ENCODE measurements at places on chromosomes 2 and 18.

DNA sequence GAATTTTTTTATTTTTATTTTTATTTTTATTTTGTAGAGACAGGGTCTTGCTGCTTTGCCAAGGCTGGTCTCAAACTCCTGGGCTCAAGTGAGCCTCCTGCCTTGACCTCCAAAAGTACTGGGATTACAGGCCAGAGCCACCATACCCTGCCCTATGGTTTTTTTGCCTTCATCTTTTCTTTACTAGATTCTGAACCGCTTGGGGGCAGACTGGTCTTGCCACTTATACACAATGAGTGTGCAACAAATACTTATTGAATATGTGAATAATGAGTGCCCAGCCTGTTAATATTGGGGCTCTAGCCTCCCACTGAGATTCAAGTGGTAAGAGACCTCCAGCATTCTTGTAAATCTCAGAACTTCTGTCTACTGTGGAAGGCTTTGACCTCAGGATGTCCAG is 3.9 kb downstream of the NCK2 start:
- DNase-seq: no peak

DNA sequence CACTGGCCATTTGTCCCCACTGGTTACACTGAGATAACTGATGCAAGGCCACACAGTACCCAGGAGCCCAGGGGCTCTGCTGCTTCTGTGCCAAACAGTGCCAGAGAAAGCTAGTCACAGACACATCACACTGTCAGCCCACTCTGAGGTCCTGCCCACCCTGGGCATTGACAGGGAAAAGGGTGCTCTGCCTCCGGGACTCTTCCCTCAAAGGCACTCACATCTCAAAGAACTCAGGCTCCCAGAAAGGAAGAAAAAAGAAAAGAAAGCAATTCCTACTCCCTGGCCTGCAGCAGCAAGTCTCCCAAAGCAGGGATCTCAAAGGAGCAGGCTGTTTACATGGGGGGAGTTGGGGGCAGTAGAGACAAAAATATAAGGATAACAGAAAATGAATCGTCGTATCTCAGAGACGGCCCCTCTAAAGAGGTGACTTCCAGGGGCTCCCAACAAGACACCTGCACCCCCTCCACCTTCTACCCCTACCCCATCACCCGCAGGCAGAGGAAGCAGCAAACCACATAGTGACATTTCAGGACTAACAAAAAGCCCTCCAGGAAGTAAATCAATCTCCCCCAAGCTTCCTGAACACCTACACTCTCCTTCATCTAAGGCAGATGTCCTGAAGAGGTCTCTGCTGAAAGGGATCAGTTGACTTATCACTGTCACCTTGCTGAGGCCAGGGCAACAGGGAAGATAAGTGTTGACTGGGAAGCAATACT is 247.6 kb downstream of the TNS1 start:
- no peak for DNase-seq

DNA sequence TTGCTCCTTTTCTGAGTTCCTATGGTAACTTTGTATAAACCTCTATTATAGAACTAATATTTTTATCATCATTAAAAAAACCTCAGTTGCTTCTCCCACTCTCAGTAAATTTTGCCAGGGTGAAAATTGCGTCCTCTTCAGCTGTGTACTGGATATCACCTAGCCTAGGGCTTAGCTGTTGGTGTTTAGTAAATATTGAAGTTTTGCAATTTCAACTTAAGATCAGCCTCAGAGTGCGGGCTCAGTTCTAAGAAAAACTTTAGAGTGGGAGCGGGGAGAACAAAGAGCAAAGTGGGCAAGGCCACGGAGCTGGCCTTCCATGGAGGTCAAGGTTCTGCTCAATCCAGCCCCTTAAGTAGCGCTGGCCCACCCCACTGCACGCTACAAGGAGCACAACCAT is 488.3 kb upstream of the SPRED2 start:
- no peak for DNase-seq

GRCh38 chr18:76754351-76754750 is 68.0 kb upstream of the ZNF236 start:
- DNase-seq: no peak

GRCh38 chr2:187644486-187644885 is 90.3 kb upstream of the TFPI start:
- DNase-seq: no peak

- no peak for DNase-seq
Measured at GRCh38 chr18:55430026-55430425, 158.0 kb downstream of the TCF4 start.

DNA sequence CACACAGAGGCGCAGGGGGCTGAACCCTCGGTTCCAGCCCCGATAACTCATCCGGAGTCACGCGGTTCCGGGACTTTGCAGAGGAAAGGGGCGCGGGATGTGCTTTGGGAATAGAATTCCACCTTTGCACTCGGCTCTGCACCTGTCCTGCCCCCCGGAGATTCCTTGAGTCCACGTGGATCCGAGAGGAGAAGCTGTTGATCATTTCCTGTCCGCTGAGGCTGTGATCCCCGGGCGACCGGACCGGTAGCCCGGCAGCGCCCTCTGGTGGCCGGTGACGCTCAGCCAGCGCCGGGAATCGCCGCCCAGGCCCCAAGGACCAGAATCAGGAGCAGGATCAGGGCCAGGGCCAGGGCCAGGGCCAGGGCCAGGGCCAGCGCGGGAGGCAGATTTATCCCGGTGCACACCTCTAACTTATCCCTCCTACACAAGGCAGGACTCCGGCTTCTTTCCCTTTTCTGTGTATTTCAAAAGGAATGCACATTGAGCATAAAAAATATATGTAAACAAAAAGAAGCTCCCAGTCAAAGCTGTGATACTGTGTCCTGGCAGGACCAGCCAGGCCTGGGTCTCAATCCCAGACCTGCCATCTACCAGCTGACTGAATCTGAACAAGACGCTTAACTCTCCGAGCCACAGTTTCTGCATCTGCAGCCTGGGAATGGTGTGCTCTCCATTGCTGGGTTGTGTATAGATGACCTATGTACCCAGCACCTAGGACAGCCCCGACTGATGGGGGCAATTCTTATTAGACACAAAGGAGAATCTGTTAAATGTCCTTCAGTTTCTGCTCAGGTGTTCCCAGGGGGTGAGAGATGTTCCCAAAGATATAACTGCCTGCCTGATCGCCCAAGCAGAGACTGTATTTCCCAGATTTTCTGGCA is 8.5 kb upstream of the SPATA3 start:
- peak; percentile 79 for DNase-seq

GRCh38 chr2:131055169-131056065 is 37.8 kb downstream of the FAM168B start:
- no peak for DNase-seq

GRCh38 chr18:52312346-52312745 is 27.7 kb upstream of the DCC start:
- DNase-seq: no peak

DNA sequence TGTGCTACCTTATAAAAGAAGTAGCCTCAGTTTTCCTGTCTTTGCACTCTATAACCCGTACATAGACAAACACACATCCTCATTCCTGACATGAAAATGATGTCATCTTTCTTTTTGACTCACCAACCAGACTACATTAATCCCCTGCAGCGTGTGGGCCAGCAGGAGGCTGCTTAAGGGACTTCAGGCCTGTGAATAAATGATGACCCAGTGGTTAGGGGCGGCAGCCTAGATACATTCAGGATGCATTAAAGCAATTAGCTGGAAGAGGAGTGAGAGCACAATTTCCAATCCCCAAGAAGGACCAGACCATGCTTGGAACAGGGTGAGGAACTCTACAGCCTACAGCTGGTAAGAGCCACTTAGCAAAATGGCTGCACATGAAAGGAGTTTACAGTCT is 57.3 kb upstream of the KLF7 start:
- no peak for DNase-seq

DNA sequence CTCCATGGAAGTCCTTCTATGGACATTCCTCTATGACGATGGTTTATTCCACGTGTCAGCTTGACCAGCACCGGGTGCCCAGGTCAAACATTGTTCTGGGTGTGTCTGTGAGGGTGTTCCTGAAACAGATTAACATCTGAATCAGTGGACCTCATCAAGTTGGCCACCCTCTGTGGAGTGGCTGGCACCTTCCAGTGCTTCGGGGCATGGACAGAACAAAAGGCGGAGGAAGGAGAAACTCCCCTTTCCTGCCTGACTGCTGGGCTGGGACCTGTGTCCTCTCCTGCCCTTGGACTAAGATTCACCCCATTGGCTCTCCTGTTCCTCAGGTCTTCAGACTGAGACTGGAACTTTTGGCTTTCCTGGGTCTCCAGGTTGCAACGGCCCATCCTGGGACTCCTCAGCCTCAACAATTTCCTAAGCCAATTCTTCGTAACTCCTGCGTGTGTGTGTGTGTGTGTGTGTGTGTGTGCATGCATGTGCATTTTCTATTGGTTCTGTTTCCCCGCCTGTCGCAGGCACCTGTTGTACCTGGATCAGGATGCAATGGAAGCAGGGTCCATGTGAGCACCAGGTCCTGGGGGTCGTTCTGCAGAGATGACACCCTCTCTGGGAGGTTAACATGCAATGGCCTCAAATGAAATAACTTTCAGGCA is 357.2 kb upstream of the SALL3 start:
- DNase-seq: no peak

DNA sequence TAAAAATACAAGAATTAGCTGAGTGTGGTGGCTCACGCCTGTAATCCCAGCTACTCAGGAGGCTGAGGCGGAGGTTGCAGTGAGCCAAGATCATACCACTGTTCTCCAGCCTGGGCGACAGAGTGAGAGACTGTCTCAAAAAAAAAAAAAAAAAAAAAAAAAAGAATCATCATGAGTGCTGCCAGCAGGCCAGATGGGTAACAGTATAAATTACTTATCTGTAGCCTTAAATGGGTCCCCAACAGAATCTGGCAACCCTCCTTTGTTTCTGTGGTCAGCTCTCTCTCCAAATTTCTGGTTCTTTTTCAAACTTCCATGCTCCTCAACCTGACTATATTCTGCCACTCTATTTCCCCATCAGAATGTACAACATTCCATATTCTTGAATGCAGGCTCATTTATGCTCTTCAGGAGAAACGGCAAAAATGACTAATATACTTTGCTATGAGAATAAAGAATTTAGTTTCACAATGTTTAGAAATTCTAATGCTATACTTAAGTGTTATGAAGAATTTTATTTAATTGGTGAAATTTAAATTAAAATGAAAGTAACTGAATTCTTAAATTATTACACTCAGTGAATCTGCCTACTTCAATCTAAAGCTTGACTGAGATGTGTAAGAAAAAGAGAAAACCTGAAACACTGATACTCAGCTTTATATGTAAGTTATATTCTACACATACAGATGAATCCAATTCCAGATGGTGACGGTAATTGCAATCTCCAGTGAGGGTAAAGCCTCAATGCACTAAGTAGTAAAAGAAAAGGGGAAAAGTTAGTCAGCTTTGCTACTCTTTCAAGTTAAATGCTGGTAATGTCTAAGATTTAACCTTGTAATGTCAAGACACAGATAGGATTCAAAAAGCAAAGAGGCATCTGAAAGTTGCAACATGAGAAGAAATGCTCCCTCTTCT is 24.8 kb downstream of the LPIN2 start:
- no peak for DNase-seq

DNA sequence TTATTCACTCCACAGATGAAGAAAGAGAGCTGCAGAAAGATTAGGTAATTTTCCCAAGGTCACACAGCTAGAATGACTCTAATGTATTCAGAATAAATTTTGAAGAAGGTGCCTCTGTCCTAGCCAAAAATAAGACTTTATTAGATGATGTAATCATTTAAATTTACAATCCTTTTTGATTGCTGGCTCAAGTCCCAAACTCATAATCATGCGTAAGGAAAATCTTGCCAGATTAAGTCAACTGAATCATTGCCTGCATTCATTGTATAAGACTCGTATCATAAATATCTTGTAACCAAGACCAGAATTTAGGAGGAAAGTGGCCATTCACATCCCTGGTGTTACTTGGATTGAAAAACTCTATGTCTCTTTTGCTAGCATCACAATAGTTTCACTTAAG is 53.1 kb upstream of the STK39 start:
- no peak for DNase-seq

GRCh38 chr18:48571639-48572384 is 33.0 kb downstream of the CTIF start:
- no peak for DNase-seq

- no peak for DNase-seq
Measured at GRCh38 chr2:3159782-3160545, 217.7 kb downstream of the EIPR1 start.

GRCh38 chr18:78726326-78727056 is 253.1 kb upstream of the SALL3 start:
- no peak for DNase-seq

- no peak for DNase-seq
Measured at GRCh38 chr2:30670453-30670852, 136.8 kb downstream of the CAPN13 start.

DNA sequence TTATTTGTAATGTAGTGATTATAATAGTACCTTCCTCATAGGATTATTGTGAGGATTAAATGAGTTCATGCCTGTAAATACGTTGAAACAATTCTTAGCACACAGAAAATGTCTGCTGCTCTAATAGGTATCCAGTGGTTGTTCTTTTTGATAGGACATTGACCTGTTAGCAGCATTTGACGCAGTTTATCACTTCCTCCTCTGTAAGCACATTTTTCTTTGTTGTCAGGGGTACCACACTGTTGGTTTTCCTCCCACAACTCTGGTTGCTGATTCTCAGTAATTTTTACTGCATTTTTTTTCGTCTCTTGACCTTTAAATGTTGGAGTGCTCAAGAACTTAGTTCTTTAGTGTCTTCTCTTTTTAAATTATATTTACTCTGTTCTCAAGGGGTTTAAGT is 15.4 kb downstream of the PPM1B start:
- no peak for DNase-seq

- DNase-seq: no peak
Measured at GRCh38 chr2:169775765-169776164, 22.9 kb upstream of the SSB start.

GRCh38 chr2:233668605-233669260 is 3.0 kb upstream of the UGT1A9 start:
- no peak for DNase-seq

DNA sequence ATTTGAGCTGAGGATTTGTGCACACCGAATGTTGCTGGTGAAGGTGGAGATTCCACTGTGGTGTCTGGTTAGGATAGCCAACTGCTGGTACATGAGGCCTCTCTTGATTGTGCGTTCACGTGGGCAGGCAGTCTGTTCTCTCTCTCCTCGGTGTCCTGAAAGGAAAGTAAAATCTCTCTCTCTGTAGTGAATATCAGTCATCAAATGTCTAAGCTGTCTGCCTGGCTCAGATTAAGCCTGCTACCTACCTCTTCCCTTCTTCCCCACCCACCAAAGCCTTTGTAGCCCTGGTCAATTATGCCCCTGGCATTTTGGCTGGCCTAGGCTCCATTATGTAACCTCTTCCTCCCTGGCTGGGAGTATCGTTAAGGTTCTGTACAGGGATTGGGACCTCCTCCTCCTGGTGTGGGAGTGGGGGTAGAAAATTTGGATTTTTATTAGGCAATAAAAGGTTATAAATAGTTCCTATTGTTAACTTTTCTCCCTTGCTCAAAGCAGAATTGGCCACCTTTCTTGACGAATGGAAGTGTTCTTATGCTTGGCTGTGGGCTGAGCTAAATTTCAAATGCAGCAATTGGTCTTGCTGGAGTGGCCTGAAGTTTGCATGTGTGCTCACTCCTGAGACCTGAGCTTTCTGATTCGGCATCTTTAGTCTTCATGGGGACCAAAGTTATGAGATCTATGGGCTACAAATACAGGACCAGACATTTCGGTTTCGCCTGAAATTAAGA is 148.8 kb downstream of the WDSUB1 start:
- DNase-seq: no peak

- DNase-seq: no peak
Measured at GRCh38 chr2:233267516-233268245, 16.2 kb downstream of the ATG16L1 start.

GRCh38 chr18:22417496-22418188 is at the start of gene CTAGE1:
Gene CTAGE1 (minus strand): TSS chr18:22417915. CDS start chr18:22417811, 104 bp downstream.
- no peak for DNase-seq

GRCh38 chr2:23624378-23624777 is 239.4 kb downstream of the KLHL29 start:
- DNase-seq: no peak
